Calu3 (cell line): ENCODE measurements at places on chromosomes 3 and 15. TPM values are rescaled to one million over a fixed set of nuclear protein-coding genes. Genes with fewer than 3 reads are reported as not detected.

GRCh38 chr3:45548681-45549075 lies 45.9 kb upstream of the LIMD1 start:
- no peak overlapping the region for H3K27ac ChIP-seq
- H3K36me3 ChIP-seq = peaks cover 19% of the 10 kb centered on the region
- H3K27me3 ChIP-seq = no peaks in the 10 kb centered on the region
- peaks cover 26% of the 10 kb centered on the region for H3K4me1 ChIP-seq

- H3K27me3 ChIP-seq = no peaks in the 10 kb centered on the region
- H3K36me3 ChIP-seq = no peaks in the 10 kb centered on the region
- no peaks in the 10 kb centered on the region for H3K4me1 ChIP-seq
- DNase-seq = no peak
- no peak overlapping the region for H3K4me3 ChIP-seq
These were observed 1447.4 kb upstream of the ALCAM start for GRCh38 chr3:103919327-103919726.

DNA sequence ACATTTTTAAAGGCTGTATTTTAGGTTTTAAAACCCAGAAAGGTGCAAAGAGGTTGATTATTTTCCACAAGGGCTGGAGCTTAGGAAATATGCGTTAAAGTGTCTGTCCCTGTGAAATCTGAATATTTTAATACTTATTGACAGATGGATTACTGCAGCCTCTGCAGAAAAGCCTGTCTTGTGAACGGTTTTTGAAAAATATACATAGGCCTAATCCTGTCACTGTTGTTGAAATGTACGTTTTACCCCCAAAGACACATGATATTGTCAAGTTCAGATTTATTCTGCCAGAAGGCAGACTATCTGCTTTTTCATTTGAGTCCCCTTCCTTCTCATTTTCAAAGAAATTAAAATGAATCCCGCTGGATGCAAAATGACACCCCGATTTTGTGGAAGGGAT lies 2.2 kb upstream of the BCL6 start:
- no peaks in the 10 kb centered on the region for H3K27me3 ChIP-seq
- peaks cover 56% of the 10 kb centered on the region for H3K36me3 ChIP-seq
- no peak overlapping the region for H3K27ac ChIP-seq
- peaks cover 58% of the 10 kb centered on the region for H3K4me1 ChIP-seq

GRCh38 chr3:196517162-196517800 lies 2.1 kb upstream of the SMCO1 start:
- no peak overlapping the region for H3K4me3 ChIP-seq
- no peaks in the 10 kb centered on the region for H3K4me1 ChIP-seq
- no peaks in the 10 kb centered on the region for H3K27me3 ChIP-seq
- H3K36me3 ChIP-seq = no peaks in the 10 kb centered on the region
- no peak for DNase-seq

GRCh38 chr3:24679429-24679828 lies 184.8 kb upstream of the THRB start:
- no peaks in the 10 kb centered on the region for H3K27me3 ChIP-seq
- H3K36me3 ChIP-seq = no peaks in the 10 kb centered on the region
- H3K4me3 ChIP-seq = no peak overlapping the region
- no peak for DNase-seq
- peaks cover 20% of the 10 kb centered on the region for H3K4me1 ChIP-seq
- H3K27ac ChIP-seq = no peak overlapping the region

The TRPC1 gene
- 5.6 and 10.9 TPM in 2 replicates for total RNA-seq

The TGM5 gene
- not detected in 2 replicates for total RNA-seq

The RLBP1 gene
- total RNA-seq = not detected in 2 replicates

The FBXL22 gene
- total RNA-seq = 0.71 and 1.3 TPM in 2 replicates

The VGLL3 gene
- 40.0 and 48.2 TPM in 2 replicates for total RNA-seq

The SCN11A gene
- 0.09 TPM in 1 of 2 replicates, not detected in the other for total RNA-seq

The CD200R1 gene
- not detected in 2 replicates for total RNA-seq
